ENCODE measurements at places on chromosomes 13 and 19.

DNA sequence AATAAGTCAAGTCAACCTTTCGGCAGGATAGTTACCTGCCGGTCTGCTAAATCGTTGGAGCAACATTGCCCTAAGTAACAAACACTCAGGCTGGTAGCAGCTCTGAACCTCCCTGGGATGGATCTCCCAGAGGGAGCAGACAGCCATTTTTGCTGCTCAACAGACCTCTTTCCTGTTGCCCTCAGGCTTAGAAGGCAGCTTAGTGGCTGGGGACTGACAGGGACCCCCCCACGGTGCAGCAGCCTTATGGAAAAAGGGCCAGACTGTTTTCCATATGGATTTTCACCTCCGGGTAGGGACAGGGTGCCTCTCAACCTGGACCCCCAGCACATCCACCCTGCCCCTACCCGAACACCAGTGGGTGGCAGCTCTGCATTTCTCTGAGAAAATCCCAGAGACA, 49.7 kb downstream of the UBL3 start:
- DNase-seq: no peak

DNA sequence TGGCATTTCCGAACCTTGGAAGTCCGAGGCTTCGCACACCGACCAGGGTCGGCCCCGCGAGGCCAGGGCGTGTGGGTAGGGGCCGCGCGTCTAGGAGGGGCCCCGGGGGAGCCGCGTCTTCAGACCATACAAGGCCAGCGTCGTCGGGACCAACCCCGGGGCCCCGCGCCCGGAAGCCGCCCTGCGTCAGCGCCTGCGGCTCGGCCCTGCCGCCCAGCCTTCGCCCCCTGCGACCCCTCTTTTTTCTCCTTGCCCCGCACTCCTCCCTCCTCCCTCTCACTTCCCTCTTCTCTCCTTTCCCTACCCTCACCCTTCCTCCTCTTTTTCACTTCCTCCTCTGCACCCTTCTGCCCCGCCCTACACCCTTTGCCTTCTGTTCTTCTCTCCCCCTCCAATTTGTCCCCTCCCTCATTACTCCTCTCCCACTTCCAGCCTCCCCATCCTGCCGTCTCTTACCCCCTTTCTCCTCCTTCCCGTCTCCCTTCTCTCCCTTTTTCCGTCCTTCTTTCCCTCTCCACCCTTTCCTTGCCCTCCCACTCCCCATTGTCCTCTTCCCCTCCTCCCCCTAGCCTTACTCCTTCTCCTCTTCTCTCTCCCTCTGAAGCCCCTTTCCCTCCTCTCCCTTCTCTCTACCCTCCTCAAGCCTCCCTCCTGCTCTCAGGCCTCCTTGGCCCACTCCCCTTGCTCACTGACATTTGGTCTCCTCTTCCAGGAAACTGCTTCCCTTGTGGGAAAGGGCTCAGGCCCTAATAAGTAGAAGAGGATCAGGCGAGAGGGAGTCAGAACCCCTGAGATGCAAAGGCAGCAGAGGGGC, 2.2 kb upstream of the PLEKHG2 start:
- DNase-seq: peak; percentile 64

DNA sequence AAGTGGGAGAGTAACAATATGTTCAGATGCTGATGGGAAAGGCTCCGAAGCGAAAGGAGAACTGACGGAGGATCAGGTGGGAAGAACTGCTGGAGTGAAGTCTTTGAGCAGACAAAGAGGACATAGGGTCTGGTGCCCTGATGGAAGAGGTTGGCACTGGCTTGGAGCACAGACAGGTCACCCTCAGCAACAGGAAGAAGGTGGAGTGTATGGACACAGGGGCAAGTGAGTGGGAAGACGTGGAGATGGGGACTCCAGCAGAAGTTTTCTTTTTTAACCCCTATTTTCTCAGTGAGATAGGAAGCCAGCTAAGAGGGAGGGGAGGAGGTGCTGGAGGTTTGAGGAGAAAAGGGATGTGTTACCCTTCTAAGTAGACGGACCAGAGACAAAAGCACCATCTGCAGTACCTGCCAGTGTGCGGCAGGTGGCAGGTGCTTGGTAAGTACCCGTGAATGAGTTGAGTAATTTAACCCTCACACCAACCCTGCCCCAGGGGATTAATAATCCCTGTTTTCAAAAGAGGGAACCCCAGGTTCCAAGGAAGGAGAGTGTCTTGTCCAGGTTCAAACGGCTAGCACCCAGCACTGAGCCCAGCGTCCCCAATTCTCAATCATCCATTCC, 11.2 kb downstream of the HAS1 start:
- peak; percentile 43 for DNase-seq

GRCh38 chr13:70769817-70770216, 661.6 kb upstream of the KLHL1 start:
- DNase-seq: no peak

GRCh38 chr13:111940892-111941291, 126.1 kb upstream of the SOX1 start:
- no peak for DNase-seq
